NCI-H1417 treated with DMSO at 0.1 percent for 48 hours (cell line): ENCODE measurements at places on chromosomes 11 and 22.

- no peak for DNase-seq
Observed at GRCh38 chr11:125364121-125364826, 131.8 kb downstream of the FEZ1 start.

- no peak for DNase-seq
Observed at GRCh38 chr22:36853407-36854099, 7.3 kb upstream of the NCF4 start.

GRCh38 chr11:120830085-120830620, 193.7 kb upstream of the TBCEL start:
- DNase-seq, result no peak

- no peak for DNase-seq
Observed at GRCh38 chr22:24772493-24773220, 1.9 kb downstream of the PIWIL3 start.

GRCh38 chr22:42743501-42743991, 22.9 kb upstream of the A4GALT start:
- DNase-seq, result no peak

DNA sequence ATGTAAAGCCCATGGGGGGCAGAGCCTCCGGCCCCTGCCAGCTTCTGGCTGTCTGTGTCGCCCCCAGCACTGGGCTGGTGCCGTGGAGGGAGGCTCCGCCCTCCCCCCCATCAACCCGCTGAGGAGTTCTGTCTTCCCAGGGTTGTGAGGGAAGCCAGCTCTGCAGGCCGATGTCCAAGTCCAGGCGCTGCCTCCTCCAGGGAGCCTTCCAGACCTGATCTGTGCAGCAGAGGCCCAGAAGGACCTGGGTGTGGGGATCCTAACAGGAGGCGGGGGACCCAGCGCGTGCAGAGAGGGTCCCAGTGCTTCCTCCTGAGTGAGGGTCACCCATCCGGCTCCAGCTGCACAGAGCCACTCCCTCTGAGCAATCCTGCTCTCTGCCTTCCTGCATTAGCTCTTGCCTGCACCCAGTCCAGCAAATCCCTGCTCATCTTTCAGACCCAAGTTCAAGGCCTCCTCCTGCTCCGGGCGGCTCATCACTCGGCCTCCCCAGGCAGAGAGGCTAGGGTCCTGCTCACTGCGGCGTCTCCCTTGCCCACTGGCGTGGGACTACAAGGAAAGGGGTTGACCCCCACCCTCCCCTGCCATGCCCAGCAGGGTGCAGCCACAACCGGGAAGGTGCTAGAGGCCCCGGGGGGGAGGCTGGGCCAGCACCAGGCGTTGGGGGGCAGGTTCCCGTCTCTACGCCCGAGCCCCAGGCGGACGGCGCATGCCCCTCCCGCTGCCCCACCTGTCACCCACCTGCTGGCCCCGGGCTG, 16.4 kb downstream of the PRR33 start:
- DNase-seq, result no peak

GRCh38 chr11:33959855-33960400, 68.1 kb upstream of the LMO2 start:
- no peak for DNase-seq

- no peak for DNase-seq
Observed at GRCh38 chr11:64314805-64315561, 2.4 kb downstream of the TRMT112 start.

DNA sequence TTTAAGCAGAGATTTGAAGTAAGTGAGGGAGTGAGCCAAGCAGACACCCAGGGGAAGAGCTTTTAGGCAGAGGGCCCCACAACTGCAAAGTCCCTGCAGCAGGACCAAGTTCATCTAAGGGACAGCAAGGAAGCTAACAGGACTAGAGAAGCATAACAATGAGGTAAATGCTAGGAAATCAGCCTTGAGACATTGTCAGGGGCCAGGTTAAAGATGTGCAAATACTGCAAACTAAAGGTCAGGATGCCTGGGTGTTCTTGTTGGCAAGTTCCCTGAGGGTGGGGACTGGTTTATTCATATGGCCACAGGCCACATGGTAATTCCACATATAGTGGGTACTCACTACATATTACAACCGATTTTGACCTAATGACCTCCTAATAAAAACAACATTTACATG, 399.2 kb upstream of the NARS2 start:
- no peak for DNase-seq

- DNase-seq, result no peak
Observed at GRCh38 chr11:95254716-95255115, 23.7 kb upstream of the SESN3 start.

- DNase-seq, result no peak
Observed at GRCh38 chr11:456533-456932, 6.5 kb downstream of the PTDSS2 start.
